Renal cortex interstitium (tissue), 15 donors: ENCODE measurements at places on chromosomes 6 and 20.

DNA sequence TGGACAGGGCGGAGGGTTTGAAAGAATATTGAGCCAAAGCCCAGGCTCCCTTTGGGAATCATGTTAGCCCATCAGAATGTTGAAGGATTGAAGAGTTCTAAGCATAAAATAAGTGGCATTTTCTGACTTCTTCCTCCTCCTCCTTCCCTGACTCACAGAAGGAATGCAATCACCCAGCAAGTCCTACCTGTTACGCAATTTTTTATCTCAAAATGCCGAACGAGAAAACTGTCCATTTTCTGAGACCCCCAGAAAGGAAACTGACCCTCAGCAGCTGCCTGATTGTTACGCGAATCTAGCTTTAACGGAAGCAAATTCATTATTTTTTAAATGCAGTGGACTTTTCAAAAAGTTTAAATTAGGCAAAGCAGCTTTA, 4.7 kb upstream of the DNAJC5 start:
- DNase-seq, result no peak

DNA sequence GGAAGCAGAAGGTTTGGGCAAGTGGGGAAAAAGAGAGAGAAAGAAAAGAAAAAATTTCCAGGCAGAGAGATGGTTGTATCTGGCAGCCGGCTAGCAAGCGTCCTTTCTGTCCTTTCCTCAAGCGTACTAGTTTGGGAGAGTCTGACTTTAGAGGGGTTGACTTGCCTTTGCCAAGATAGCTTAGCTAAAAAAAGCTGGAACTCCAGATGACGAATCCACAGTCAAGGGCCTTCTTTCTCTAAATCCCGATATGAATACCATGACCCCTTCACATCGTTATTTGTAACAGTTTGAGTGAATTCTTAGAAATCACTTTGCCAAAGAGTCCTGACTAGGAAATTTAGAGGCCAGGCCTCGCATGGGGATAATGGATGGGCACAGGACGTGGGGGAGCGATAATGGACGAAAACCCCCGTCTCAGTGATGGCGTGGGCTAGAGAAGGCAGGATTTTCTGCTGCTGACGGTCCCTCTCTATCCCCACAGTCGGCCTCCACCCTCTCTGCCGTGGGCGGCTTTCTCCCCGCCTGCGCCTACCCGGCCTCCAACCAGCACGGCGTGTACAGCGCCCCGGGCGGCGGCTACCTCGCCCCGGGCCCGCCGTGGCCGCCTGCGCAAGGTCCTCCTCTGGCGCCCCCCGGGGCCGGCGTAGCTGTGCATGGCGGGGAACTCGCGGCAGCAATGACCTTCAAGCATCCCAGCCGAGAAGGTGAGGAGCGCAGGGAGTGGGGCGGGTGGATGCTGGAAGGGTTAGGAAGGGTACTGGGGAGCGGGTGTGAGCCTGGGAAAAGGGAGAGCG, 3.5 kb downstream of the PAX1 start:
- no peak for DNase-seq

DNA sequence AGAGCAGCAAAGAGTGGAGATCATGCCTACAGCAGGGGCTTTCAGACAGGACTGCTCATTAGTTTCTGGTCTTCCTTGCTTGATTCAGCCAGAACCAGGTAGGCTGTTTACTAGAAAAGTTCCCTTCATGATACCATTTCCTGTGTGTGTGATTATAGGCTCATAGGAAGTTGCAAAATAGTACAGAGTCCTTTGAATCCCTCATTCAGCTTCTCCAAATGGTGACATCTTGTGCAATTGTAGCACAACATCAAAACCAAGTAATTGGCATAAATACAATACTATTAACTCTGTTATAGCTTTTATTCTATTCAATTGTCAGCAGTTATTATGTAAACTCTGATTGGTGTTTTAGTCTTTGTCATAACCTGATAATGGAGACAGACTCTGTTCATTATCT, 347.3 kb upstream of the CDH4 start:
- no peak for DNase-seq

- DNase-seq, result no peak
These were observed 64.4 kb downstream of the PLCG1 start for GRCh38 chr20:41201760-41202159.

GRCh38 chr20:1900321-1900801, 5.2 kb downstream of the SIRPA start:
- DNase-seq, result peak; percentile 56

DNA sequence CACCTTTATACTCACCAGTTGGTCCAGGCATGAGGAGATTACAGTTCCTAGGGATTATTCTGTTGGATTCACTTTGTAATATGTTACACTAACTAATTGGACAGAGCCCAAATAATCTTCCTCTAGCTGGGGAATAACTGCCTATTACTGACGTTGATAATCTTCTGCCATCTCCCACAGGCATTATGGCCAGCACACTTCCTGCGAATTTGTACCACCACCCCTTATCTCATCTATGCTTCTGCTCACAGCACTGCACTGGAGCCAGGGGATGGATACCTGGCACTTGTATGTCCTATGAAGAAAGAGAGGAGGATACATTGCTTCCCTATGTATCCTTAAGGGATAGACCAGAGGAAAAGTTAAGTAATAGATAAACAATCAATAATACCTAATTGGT, 494.8 kb upstream of the MAN1A1 start:
- DNase-seq, result no peak

- no peak for DNase-seq
These were observed 10.1 kb upstream of the FKBP5 start for GRCh38 chr6:35698858-35699257.

GRCh38 chr6:40398810-40399477, 188.2 kb downstream of the LRFN2 start:
- DNase-seq, result no peak

DNA sequence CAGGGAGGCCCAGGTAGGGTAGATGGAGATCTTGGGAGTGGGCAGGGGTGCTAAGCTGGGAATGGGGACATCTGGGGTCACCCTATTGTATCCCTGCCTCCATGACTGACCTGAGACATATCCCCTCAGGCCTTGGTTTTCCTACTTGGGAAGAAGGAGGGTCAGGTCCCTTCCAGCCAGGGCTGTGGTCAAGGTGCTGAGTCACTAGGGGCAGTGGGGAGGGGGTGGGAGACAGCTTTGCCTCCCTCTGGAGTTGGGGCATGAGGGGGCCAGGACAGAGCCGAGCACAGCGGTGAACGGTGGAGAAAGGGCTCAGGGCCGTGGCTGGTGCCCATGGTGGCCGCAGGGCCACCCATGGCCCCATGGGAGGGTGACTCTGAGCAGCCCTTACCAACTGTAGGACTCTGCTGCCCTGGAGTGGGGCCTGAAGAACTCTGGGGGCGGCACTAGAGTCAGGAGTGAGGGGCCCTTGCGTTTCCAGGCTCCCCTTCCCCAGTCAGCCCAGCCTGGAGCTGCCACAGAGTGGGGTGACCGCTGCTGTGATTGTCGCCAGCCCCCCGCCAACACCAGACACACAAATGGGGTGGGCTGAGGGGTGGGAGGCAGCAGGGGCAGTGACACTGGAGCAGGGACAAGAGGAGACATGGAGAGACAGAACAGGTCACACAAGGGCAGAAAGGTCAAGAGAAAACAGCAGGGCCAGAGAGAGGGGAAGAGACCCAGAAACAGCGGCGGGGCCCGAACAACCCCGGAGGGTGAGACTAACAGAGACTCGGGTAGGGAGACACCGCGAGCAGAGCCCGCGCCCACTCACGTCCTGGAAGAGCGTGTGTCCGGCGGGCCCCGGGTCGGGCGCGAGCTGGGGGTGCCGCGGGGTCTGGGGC, 576 bp downstream of the NECAB3 start:
- DNase-seq, result no peak

DNA sequence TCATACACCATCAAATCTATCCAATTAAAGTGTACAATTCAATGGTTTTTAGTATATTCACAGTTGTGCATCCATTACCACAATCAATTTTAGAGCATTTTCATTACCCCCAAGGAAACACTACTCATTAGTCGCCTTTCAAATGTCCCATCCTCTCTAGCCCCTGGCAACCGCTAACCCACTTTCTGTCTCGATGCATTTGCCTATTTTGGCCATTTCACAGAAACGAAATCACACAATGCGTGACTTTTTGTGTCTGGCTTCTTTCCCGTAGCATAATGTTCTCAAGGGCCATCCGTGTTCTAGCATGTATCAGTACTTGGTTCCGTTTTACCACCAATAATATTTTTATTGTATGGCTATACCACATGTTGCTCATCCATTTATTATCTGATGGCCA, 51.7 kb downstream of the PPP1R3G start:
- DNase-seq, result no peak

DNA sequence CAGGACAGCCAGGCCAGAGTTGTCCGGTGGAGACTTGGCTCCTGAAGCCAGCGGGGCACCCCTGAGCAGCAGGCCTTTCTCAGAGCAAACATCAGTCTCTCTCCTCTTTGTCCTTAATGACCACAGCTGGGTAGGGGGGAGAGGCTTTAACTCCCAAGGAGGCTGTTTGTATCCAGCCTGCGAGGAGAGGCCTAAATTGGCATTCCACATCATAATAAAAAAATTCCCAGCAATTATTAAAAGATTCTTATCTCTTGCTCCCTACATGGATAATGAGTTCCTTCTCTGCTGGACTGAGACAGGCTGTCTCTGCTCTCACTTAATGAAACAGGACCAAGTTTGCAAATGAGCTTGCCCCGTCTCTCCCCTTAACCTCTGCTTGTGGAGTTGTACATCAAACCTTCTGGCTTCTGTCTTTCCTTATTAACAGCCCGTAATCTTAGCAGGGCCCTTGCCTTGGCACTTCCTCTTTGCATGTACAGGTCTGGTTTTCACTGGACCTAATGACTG, 838.2 kb downstream of the MAFB start:
- DNase-seq, result no peak

DNA sequence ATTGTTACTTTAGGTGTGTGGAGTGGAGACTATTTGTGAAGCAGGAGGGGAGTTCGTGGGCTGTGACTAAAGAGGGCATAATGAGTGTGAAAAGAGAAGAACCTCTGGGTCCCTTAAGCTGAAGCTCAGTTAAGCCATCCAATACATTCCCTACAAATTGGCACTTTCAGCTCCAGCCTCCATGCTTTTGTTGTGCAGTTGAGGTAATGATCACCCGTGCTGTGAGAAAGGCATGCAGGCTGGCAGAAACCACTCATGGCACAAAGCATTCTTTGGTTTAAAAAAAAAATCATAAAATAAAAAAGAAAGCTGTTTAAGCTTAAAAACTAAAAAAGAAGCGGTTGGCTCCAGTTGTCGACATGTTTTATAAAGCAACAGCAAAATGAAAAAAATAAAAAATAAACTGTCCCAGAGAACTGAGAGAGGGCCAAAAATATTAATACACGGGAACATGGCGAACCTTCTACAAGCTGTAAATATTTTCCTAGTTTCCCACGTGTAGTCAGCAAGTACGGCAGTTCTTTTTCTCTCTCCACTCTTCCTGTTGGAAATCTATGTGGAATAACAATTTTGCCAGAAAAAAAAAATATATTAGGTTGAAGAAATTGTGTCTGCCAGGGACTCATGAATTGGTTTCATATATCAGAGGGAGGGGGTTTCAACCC, 82.2 kb downstream of the ANKRD60 start:
- DNase-seq, result no peak

GRCh38 chr20:56552911-56553629, 20.0 kb downstream of the FAM209B start:
- no peak for DNase-seq

DNA sequence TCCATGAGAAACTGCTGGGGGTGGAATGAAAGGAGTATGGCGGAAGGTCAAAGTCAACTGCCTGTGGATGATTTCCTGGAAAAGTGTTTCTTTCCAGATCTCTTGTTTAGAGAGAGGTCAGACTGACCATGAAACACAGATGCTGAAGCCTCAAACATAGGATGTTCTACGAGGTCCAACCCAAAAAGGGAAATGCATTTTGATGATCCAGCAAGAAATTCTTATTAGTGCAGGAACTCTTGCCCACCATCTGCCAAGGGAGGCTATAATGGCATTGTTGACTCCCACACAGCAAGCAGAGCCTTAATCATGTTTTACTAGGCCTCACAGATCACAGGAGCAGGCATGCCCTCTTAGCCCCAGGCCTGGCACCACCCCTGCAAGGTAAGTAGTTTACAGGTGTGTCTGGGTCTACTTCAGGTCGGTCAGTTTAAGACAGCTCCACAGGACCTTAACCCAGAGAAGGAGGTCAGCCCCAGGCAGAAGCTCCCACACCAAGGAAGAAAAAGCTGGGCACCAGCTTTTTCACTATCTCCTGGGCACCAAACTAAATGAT, 67.6 kb upstream of the CNKSR3 start:
- DNase-seq, result no peak

- DNase-seq, result no peak
These were observed 63.8 kb downstream of the ELOVL5 start for GRCh38 chr6:53284901-53285300.

DNA sequence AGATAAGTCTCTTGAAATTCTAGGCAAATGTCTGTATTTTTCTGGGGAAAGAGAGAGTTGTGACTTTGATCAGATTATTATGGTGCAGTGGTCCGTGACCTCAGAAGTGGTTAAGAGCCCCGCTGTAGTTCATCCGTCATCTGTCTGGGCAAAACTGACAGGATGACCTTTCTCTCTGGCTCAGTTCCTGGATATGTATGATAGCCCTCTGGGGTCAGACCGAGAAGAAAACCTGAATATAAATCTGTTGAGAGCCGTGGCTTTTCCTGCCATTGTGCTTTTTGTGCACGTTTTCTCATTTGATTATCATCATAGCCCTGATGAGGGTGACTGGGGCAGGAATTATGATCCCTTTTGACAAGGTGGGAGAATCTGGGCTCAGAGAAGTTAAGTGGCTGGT, 26.5 kb downstream of the GHRH start:
- no peak for DNase-seq

- DNase-seq, result no peak
These were observed at the start of gene HLA-DQB1 for GRCh38 chr6:32666420-32667300. Gene HLA-DQB1 (minus strand): TSS chr6:32666657. CDS start chr6:32666607, 50 bp downstream.

DNA sequence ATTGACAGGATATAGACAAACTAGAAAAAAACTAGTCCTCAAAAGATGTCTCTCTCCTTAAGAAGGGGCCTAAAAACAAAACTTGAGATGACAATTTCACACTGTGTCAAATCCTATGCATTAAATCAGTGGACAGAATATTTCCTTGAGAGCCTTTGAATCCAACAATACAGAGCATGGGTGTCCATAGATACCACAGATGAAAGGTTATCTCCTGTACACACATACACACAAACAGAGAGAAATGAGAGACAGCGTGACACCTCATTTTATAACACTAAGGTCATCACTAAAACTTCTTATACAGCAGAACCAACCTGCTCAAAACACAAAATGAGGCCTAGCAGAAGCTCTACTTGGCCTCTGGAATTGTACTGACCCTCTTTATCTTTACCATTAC, 55.5 kb downstream of the MAP7 start:
- DNase-seq, result no peak

- no peak for DNase-seq
These were observed 214.1 kb upstream of the HS3ST5 start for GRCh38 chr6:114556846-114557488.
